ENCODE measurements at places on chromosomes 2 and 18.

DNA sequence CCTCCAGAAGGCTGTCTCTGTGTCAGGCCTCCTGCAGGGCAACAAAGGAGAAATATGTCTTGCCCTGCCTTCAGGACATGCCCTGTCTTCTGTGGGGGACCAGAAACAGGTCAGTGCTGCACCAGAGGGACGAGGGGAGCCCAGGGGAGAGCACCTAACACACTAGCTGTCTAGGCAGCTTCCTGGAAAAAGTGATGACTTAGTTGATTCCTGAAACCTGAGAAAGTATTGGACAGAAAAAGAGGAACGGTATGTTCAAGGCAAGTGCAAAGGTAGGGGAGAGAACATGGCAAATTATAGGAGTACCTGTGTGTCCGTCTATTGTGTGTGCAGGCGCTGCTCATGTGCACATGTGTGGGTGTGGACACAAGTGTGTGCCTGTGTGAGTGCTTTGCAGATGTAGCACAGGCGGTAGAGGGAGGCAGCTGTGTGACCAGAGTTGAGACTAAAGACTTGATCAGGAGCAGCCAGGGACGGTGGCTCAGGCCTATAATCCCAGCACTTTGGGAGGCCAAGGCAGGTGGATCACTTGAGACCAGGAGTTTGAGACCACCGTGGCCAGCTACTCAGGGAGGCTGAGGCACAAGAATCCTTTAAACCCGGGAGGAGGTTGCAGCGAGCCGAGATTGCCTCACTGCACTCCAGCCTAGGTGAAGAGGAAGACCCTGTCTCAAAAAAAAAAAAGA lies 119.5 kb downstream of the GYPC start:
- no peak for DNase-seq

- no peak for DNase-seq
Observed at GRCh38 chr2:130820279-130820861, 16.3 kb upstream of the ARHGEF4 start.

GRCh38 chr2:45607701-45608100 lies 3.4 kb downstream of the SRBD1 start:
- no peak for DNase-seq

DNA sequence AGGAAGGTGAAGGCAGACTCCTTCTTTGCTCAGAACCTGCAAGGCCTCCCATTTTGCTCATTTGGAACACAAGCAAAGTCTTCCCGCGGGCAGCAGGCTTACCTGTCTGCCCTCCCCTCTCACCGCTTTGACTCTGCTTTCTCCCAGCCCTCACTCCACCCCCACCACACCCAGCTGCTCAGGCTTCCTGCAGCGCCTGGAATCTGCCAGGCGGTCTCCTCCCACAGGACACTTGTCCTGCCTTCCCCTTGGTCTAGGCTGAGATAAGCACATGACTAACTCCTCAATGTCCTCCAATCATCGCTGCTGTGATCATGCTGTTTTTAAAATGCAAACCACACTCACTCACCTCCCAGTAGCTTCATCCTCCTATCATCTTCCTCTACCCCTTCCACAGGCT lies 430.0 kb downstream of the ZNF516 start:
- no peak for DNase-seq

- DNase-seq = no peak
Observed at GRCh38 chr2:169344736-169345485, 17.4 kb downstream of the LRP2 start.

GRCh38 chr18:61464551-61465142 lies 131.4 kb downstream of the CDH20 start:
- no peak for DNase-seq

GRCh38 chr18:45522371-45522770 lies 92.9 kb upstream of the SLC14A2 start:
- DNase-seq = no peak

DNA sequence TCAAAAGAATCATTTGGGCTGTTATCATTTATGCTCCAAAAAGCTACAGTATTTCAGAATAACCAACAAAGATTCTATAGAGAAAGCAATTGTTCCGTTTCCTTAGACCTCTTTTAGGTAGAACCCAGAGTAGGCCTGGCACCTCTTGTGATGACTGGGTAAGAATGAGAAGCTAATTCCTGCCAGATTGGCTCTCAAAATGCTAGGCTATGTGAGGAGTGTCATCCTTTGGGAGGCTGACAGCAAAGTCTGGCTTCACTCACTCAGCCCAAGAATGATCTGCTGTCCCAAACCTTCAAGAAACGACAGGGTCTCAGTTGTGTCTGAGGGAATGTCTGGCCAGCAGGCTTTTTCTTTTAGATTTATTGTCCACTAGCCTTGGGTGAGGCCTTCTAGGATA lies 4.5 kb downstream of the CERS6 start:
- DNase-seq = no peak

DNA sequence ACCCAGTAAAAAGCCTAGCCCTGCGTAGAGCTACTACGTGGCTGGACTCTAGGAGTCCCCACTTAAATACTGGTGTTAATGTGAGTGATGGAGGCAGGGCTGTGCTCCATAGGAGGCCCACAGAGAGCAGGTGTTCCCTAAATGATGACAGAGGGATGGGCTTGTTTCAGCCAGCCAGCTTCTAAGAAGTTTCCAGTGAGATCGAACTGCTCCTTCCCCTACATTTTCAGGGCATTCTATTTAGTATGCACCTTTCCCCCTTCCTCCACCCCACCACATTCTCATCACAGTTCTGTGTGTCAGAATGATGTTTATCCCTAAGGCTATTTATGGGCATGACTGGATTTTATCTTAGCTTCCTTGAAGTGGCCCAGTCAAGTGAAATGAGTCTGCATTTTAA lies 213.0 kb downstream of the TRIB2 start:
- DNase-seq = no peak

GRCh38 chr2:224412141-224413015 lies 10.5 kb upstream of the FAM124B start:
- peak; percentile 26 for DNase-seq

All from kidney epithelial cell (primary cell).